ENCODE measurements at places on chromosomes 5 and 9. TPM values are rescaled to one million over a fixed set of nuclear protein-coding genes. Genes with fewer than 3 reads are reported as not detected.

The CDX1 gene
- 0.18 TPM for total RNA-seq

DNA sequence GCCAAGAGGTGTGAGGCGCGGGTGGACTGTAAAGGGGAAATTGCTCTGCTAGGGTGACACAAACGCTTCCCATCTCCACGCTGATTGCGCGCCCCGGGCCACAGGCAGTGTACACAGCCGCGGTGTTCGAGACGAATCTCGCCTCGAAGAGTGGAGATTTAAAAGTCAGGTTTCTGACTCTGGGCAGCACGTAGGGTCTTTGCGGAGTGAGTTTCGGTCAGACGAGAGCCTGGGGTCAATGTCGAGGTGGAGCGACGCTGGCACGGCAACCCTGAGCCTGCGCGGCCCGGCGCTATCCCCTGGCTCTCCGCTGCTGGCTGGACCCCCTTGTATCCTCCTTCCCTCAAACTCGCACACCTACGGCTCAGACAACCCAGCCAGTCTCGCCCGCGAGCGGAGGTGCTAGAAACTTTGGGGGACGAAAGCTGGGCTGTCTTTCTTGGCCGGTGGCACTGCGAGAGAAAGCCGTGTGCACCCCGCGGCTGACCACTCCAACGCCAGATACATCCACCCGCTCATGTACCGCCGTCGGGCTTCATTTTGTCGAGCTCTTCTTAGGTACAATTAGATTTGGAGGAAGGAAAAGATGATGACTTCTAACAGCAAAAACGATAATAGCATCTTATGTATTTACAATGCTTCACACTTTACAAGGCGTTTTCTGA is 5.4 kb upstream of the FOXB2 start:
- no peak for DNase-seq

GRCh38 chr9:127654619-127655018 is 42.5 kb downstream of the STXBP1 start:
- DNase-seq, result no peak

GRCh38 chr9:738209-738915 is 103.1 kb upstream of the DMRT1 start:
- DNase-seq, result peak; percentile 98

The CDHR2 gene
- not detected for total RNA-seq

- DNase-seq, result no peak
These were observed 128.8 kb upstream of the GPR151 start for GRCh38 chr5:146644831-146645230.

GRCh38 chr9:116499986-116500871 is 186.9 kb upstream of the TRIM32 start:
- DNase-seq, result peak; percentile 71

GRCh38 chr5:100643473-100643872 is 108.3 kb downstream of the FAM174A start:
- no peak for DNase-seq

GRCh38 chr5:103410172-103410571 is 151.6 kb downstream of the MACIR start:
- DNase-seq, result no peak

DNA sequence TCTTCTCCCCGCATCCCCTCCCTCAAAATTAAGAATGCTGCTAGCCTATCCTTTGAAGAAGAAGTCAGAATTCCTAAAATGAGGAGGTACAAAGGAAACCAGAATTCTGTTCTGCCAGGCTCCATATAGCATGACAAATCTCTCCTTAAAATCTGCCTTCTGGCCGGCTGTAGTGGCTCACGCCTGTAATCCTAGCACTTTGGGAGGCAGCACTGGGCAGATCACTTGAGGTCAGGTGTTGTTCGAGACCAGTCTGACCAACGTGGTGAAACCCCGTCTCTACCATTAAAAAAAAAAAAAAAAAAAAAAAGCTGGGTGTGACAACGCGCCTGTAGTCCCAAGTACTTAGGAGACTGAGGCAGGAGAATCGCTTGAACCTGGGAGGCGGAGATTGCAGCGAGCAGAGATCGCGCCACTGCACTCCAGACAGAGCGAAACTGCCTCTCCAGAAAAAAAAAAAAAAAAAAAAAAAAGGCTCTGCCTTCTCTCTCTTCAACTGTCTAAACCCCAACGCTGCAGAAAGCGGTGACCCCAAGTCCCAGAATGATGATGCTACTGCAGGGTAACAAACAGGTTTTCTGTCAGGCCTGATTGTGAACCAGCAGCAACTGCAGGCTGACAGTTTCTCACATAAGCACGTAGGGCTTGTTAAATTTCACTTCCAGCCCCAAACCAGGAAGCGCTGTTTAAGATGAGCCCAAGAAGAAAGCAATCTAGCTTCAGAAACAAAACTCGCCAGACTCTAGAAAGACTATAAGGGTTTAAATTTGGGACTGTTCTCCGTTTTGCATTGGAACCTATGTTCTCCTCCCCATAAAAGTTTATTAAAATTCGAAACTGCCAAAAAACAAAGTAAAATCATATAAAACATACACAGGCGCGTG is 963 bp upstream of the CAST start:
- DNase-seq, result peak; percentile 61

The TAF11L5 gene
- not detected for total RNA-seq

Measured in IMR-90 (cell line).